Mesendoderm (in vitro differentiated cells): ENCODE measurements at places on chromosomes 5 and 9.

GRCh38 chr5:154287136-154287535, 96.6 kb downstream of the GALNT10 start:
- peak; percentile 93 for DNase-seq

DNA sequence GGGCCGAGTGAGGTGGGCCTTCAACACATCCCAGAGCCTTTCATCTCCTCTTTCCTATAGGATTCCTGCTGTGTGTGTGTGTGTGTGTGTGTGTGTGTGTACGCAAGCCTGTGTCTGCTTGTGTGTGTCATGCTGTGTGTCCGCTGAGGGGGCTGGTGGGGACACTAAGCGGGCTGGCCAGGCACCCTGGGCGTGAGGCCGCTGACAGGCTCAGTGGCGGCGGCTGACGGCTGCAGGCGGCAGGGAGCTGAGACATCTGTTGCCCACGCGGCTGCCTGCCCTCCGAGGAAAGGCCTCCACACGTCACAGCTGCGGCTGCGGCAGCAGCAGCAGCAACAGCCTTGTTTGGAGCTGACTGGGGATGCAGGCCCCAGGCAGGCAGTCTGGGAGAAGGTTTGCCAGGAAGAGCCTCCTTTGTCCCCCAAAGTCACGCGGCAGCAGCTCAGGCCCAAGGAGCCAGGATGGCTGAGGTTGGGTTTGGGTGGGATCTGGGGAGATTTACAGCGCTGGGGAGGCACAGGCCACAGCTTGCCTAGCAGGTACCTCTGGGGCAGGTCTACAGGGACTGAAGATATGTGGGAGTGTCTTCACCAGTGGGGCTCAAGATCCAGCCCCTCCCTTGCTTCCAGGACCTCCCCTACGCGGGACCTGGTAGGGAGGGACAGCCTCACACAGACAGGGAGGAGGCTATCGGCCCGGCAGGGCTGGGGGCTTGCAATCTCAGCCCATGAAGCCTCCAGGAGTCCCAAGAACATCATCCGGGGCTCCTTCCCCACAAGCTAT, 1.8 kb downstream of the PDLIM4 start:
- no peak for DNase-seq

DNA sequence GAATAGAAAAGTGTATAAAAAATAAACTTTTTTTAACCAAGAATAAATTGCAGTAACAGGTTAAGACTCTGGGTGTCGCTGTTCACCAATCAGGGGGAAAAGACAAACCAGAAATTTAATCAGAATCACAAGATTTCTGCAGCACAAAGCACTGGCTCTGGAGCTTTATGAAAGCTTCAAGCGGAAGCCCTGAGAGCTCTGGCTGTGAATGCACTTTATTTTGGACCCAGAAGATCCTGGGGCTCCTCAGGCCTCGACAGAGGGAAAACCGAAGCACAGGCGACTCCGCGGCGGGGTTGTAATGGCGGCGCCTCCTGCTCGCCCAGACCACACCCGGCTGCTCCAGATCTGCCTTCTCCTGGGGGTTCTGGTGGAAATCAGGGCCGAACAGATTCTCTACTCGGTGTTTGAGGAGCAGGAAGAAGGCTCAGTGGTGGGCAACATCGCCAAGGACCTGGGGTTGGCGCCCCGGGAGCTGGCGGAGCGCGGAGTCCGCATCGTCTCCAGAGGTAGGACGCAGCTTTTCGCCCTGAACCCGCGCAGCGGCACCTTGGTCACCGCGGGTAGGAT, at the start of gene PCDHGA4:
Gene PCDHGA4 (plus strand): TSS at position 122 of the 570 bp plus-strand sequence. CDS start 87 bp downstream, at position 209.
- DNase-seq, result no peak

DNA sequence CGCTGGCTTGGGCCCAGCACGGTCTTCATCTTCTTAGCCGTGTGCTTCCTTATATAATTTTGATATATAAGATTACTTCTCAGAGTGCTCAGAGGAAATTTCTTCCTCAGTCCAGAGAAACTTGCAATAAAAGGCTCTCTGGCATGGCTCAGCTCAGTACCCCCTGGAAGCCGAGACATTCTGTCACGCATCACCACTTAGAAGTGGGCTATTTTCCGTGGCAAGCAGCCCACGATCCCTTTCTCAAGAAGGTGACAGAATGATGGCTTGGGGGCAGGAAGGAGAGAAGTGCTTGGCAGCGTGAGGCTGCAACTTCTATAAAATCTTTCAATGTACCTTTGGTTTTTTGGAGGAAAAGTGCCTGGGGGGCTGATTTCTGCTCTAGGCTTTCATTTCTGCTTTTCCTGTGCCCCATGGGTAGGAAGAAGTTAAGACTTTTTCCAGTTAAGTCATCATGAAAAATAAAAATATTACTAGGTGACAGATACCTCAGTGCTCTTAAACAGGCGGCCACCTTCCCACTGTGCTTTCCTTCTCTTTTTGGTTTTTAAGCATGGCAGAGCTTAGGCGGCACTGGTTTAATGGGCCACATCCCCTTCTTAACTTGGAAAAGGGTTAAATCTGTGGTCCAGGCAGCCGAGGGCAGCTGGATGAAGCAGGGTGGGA, 104.6 kb downstream of the MVB12B start:
- DNase-seq, result no peak

DNA sequence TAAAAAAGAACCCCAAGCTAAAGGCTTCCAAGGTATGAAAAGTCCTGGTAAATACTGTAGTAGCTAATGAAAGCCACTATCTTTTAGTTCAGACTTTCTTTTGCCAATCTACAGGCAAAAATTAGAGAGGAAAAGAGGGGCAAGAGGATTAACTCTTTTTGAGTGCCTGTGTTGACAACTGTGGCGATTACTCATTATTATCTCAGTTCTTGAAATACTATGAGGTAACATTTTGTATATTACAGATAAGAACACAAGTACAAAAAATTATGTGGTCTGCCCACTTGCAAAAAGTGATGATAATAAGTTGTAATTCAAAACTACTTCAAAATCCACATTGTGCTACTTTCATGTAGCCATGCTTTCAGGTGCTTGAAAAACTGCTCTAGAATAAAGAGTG, 144.0 kb downstream of the DTWD2 start:
- no peak for DNase-seq

DNA sequence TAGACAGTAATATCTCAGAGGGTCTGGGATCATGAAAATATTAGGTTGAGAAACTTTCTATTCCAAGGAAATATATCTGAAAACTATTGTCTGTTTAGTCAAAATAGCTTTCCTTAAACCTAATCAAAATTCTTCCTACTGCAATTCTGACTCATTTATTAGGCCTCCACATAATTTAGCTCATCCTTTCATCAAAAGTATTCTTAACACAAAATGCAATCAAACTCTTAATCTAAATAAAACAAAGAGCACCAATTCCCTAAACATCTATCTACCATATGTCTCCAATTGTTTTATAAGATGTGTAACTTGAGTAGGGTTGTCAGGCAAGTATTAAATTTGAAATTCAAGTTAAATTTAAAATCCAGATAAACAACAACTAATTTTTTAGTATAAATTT, 142.1 kb downstream of the PLK2 start:
- no peak for DNase-seq

DNA sequence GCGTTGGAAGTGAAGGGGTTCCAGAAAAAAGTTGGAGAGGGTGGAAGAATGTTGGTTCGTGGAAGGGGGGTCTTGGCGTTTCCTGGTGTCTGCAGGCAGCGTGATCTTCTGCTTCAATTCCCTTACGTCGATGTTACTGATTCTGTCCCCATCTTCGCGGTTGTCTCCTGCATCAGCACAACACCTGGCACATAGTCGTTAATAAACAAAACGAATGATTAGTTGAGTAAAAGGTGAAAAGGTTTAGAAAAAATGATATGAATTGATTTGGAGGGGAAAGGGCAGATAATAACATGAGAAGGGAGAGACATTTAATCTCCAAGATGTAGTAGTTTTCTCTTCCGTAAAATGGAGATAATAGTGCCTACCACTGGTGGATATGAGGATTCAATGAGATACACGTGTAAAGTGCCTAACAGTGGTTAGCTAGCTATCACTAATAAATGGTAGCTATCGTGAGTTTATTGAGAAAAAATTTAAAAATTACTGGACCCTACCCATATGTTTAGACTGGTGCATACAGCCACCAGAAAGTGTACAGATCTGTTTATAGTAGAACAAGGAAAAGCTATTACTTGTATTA, 556 bp downstream of the MTREX start:
- DNase-seq, result peak; percentile 44

GRCh38 chr9:90012949-90013348, 408.1 kb downstream of the GADD45G start:
- no peak for DNase-seq

DNA sequence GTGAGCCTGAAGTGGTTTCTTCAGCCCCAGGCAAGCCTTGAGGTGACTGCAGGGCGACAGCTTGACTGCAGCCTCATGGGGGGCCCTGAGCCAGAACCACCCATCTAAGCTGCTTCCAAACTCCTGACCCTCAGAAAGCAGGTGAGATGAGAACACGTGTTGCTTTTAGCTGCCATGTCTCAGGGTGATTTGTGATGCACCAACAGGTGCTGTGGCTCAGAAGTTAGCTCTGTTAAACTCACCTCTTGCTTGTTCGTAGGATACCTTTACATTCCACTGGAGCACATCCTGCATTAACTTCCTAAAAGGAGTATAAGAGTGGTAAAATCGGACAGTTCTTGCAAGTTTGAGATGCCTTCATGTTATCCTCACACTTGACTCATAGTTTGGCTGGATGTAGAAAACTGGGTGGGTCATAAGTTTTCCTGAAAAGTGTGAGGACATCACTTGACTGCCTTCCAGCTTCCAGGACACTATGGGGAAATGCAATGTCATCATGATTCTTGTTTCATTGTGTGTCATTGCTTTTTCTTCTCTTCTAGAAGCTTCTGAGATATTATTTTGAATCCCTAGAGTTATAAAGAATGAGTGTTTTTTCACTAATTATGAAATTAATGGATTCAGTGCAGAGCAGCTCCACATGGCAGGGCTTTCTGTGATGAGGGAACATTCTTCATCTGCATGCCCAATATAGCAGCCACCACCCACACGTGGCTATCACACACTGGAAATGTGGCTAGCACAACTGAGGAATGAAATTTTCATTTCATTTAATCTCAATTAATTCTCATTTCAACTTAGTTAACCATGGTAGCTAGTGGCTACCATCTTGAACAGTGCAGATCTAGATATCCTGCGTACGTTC, 92.3 kb downstream of the HSD17B3 start:
- no peak for DNase-seq

- DNase-seq, result peak; percentile 10
Observed at GRCh38 chr5:110716247-110717245, 9.9 kb downstream of the TMEM232 start.

- DNase-seq, result peak; percentile 75
Observed at GRCh38 chr9:32986971-32987370, 14.5 kb downstream of the APTX start.

DNA sequence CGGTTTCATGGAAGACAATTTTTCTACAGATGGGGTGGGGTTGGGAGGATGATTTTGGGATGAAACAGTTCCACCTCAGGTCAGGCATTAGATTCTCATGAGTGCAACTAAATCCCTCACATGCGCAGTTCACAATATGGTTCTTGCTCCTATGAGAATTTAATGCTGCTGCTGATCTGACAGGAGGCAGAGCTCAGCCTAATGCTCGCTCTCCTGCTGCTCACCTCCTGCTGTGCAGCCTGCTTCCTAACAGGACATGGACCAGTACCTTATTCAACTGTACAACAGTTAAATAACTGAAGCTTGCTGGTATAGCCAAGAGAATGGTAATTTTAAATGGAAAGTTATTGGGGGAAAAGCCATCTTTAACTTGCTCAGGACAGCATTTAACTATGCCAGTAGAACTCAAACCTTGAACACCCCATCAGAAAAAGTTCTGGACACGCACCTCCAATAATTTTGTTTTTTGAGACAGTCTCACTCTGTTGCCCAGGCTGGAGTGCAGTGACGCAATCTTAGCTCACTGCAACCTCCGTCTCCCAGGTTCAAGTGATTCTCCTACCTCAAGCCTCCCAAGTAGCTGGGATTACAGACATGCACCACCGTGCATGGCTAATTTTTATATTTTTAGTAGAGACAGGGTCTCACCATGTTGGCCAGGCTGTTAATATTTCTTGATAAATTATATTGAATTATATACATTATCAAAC, 27.7 kb downstream of the HMGCR start:
- no peak for DNase-seq
